ENCODE measurements at places on chromosomes 7 and 10.

GRCh38 chr7:81934596-81935301 lies 164.9 kb upstream of the HGF start:
- no peak for DNase-seq

GRCh38 chr7:156180451-156181229 lies 368.4 kb upstream of the SHH start:
- DNase-seq = no peak

- no peak for DNase-seq
These were observed 55.9 kb upstream of the MXI1 start for GRCh38 chr10:110151467-110151866.

GRCh38 chr7:142854372-142855113 lies at the start of gene EPHB6:
TSS of gene EPHB6 (plus strand) at chr7:142855076. CDS start at chr7:142863228, 8,152 bp downstream.
- peak; percentile 40 for DNase-seq

GRCh38 chr7:29420011-29420410 lies 143.6 kb upstream of the PRR15 start:
- no peak for DNase-seq

- no peak for DNase-seq
These were observed 44.1 kb upstream of the ATP6V0A4 start for GRCh38 chr7:138842111-138842510.

DNA sequence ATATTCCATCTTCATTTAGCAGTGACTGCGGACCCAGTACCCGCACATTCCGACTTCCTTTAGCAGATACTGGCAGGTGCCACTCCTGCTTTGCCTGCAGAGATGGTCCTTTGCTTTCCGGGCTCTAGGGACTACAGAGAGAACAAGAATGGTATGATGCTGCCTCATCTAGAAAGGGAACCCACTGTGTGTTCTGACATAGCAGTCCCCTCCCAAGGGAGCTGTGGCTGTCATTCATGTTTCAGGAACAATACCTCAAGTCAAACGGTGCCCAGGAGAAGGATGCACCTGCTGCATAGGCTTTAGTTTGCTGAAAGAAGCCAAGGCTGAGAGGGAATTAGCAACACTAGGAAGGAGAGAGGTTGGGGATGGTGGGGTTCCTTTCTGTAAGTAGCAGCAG lies 15.9 kb upstream of the TMEM72 start:
- no peak for DNase-seq

- DNase-seq = no peak
These were observed 913.9 kb upstream of the AUTS2 start for GRCh38 chr7:68684246-68684839.

- DNase-seq = no peak
These were observed 89.7 kb downstream of the GALNT11 start for GRCh38 chr7:152115021-152115718.

GRCh38 chr7:127413962-127414361 lies 21.5 kb upstream of the ZNF800 start:
- no peak for DNase-seq

DNA sequence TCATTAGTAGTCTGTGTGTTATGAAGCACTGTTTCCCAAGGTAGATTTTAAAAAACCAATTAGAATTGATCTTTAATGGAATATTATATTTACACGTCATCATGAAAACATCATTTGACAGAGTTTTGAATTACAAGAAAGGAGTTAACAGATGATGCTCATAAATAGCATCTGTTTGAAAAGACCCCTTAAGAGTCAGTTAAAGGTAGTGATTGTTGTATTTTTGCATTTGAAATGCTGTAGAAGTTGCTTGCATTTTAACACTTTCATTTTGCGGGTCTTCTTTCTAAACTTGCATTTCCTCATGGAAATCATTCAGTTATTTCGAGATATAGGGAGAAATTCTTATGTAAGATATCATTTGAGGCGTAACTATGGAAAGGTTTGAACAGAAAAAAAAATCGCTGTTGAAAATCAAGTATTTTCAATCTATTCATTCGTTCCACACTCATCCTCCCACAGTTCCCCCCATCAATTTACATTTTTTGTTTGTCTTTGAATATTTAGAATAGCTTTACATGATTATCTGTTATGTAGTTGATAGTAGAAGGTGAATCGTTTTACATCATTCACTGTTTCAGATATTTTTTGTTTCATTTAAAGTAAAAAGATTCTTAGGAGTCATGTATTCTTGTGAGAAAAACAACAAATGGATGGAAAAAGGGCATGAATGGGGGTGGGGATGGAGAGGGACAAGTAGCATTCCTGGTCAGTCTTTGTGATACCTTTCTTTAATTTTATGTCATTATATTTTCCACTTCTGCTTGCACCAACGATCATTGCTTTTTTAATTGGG lies 3.0 kb upstream of the SKIDA1 start:
- DNase-seq = no peak

GRCh38 chr10:119734396-119735332 lies 8.8 kb downstream of the INPP5F start:
- no peak for DNase-seq

DNA sequence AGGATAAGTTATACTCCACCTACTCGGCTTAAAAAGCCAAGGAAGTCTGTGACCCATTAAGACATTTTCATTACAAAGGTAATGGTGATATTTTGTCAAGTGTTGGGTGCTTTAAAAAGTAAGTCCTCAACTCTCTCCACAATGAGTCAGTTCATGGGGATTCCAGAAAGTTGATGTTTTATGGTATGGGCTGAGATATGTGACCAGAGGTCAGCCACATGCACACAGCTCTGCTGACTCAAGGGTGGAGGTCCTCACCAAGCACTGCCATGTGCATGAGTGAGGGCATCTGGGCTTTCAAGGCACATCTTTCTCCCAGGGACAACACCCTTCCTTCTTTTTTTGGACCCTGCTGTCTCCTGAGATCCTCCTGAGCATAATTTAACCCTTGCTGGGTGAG lies 292.9 kb downstream of the PTEN start:
- no peak for DNase-seq

DNA sequence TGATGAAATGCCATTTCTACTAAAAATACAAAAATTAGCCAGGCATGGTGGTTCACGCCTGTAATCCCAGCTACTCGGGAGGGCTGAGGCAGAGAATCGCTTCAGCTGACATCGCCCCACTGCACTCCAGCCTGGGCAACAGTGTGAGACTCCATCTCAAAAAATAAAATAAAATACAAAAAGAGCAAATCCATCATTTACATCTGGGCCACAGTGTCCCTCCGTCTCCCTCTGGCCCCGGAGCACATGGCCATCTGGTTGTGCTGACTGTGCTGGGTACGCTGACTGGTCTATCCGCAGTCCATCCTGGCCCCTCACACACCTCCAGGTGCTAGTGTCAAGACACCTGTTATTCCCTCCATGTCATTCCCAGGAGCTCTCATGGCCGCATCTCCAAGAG lies 42.1 kb downstream of the KCNH2 start:
- no peak for DNase-seq

- no peak for DNase-seq
These were observed 977 bp downstream of the TMEM248 start for GRCh38 chr7:66921918-66922486.

DNA sequence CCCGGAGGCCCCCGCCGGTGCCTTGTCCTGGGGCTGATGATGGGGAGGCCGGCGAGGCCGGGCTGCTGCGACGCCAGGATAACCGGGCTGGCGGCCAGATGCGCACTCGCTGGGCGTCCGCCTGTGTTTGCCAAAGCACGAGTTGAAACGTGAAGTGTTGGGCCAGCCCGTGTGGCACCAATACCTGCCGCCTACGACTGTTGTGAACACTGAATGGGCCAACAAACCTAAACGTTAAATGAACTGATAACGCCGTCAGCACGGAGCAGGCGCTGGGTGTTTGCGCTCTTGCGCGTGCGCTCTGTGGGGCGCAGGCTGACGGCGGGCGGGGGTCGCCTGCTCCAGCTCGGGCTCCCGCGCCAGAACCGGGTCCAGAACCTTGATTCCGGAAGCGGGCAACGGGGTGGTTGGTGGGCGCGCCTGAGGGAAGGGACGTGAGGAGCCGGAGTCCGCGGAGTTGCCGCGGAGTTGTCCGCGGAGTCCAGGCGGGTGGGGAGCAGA lies 658 bp downstream of the CYP2E1 start:
- no peak for DNase-seq

GRCh38 chr7:31986878-31987518 lies 83.2 kb downstream of the PDE1C start:
- DNase-seq = no peak

DNA sequence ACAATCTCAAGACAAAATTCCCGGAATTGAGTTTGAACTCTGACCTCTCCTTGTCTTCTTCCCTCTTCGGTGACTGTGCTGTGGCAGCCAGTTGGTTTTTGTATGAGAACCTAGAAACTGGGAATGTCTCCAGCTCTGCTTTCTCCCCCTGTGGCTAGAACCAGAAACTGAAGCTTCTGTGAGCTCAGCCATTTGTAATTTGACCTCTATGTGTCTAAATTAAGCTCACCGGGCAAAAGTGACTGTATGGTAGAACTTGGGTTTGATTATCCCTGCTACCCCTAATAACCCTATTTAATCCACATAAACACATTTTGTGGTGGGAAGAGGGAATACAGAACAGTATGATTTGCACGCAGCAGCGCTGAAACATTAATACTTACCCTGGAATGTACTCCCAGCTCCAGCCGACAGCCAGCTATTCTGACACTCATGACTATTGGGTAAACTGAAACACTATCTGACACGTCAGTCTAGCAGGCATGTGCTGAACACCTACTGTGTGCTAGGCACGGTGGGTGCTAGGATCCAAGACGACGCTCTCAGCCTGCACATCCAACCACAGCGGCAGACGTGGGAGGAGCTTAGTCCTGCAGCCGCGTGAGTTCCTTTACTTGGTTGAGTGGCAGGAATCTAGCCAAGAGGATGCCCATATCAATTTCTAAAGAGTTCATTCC lies 324.8 kb downstream of the SFMBT2 start:
- no peak for DNase-seq

DNA sequence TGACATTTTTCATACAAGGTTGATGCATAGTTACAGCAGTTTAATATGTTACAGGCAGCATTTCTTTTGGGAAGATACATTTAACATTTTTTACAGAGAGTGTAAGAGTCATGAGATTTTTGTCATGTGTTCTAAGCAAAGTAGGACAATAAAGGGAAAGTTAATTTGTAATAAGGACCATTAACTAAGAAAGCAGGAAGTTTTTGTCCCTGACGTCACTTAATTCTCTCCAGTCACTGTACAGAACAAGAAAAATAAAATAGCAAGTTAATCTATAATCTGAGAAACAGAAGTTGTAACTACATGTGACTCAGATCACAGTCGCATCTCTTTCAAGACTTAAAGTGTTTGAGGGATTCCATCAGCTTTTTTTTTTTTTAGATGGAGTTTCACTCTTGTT lies 49.5 kb upstream of the CAPZA2 start:
- no peak for DNase-seq

DNA sequence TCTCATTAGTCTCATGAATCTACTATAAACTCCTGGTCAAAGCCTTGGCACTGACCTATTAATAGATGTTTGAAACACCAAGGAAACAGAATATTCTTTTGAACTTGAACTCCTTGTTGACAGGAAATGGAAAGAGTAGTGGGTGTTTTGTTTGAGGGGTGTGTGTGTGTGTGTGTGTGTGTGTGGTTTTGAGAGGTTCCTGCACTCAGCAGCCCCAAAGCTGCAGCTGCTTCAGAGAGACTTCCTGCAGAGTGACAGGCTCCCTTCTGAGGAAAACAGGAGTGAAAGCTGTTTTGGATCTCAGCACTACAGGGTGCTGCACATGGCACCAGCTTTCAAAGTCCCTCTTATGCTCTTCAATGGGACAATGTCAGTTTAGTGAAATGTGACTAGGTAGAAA lies 546.5 kb upstream of the STEAP1 start:
- no peak for DNase-seq

DNA sequence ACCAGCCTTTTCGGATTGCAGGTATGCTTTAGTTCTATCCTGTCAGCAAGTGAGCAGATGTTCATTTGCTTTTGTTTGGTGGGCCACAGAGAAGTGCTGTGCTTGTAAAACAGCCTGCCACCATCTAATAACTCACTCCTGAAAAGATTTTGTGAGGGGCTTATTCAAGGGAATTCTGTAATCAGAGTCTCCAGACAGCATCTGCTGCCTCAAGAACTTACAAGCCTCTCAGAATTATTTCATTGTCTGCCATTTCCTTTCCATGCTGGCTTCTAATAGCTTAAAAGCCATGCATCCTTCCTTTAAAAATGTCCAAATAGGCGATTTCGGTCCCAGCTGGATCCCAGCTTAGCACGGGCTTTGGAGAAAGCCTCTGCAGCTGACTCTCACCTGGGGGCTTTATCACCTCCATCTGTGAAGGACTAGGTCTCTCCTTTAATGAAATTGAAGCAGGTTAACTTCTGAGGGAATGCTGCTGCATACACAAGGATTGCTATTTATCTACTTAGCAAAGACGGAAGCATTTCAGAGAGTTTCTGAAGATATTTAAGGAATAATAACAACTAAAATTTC lies 48.0 kb downstream of the MALRD1 start:
- DNase-seq = no peak

- DNase-seq = no peak
These were observed 105.7 kb upstream of the INSIG1 start for GRCh38 chr7:155191901-155192478.

GRCh38 chr10:131196176-131196885 lies 115.2 kb downstream of the TCERG1L start:
- DNase-seq = no peak

DNA sequence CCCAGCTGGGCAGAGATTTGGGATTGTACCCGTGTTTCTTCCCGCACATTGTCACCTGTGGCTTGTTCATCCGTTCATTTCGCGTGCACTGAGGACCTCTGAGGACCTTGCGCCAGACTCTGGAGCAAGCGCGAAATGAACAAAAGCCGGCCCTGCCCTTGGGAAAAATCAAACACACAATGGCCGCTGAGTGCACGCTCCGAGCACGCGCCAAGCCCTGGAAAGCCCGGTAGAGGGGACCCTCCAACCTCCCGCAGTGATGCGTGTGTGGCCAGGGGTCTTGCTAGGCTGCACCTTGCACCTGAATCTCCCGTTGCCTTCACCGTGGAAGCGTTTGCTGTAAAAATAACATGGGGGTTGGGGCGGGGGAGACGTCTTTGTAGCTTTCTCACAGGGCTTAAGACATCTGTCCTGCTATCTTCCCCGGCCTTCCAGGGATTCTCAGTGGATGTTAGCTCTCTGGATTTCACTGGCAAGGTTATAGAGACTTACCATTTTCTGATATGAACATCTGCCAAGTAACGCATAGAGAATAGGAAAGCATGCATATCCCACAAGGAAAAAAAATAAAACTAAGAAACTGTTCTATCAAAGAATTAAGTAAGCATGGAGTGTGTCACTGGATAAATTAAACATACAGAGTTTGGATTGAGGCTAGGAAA lies 37.3 kb downstream of the ZNF777 start:
- DNase-seq = no peak

- DNase-seq = no peak
These were observed 186.6 kb upstream of the IGFBP3 start for GRCh38 chr7:46107610-46108217.

Data from T-helper 1 cell (primary cell).